ENCODE measurements at places on chromosomes 3 and 15.

GRCh38 chr3:11155341-11156025 is 1.2 kb downstream of the HRH1 start:
- no peak for DNase-seq

DNA sequence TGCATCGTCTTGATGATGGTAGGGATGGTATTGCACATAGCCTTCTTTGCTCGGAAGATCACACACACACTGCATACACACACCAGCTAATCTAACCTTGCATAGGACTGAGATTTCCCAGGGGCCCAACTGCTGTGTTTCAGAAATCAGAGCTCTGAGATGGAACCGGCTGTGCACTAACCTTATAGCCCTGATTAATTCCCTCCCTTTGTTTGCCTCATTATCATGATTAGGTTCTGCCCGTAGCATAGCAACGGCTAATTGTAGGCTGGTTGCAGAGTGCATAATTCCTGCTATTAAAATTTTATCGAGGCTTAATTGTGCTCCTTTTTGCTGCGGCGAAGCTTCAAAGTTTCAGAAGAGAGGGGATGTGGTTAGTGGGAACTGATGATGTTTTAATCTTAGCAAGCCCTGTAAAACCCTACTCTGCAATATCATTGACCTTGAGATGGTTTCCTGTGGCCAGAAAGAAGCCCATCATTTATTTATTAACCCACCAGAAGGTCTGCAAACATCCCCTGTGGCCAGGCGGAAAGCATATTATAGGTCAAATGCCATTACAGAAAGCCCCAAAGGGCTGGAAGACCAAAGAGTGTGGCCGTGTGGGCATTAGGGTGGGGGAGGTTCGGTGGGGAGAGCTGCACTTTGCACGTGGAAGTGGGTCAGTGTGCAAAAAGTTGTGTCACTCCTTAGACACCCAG is 56.2 kb upstream of the GLCE start:
- DNase-seq: no peak

DNA sequence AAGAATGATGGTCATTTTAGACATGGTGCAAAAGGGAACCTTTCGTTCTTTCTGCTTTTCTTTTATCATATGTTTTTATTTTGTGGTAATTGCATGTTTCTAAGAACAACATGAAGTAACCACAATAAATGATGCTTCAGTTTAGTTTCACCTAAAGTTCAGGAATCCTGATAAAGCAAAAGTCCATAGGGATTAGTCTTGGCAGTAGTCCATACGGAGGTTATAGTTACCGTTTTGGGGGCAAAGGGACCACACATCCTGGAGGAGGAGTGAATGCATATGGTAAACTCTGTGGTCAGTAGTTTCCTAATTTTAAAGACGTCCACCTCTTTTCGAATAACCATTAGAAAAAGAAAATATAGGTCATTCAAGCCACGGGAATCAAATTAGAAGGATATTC is 141.5 kb downstream of the MCTP2 start:
- no peak for DNase-seq

DNA sequence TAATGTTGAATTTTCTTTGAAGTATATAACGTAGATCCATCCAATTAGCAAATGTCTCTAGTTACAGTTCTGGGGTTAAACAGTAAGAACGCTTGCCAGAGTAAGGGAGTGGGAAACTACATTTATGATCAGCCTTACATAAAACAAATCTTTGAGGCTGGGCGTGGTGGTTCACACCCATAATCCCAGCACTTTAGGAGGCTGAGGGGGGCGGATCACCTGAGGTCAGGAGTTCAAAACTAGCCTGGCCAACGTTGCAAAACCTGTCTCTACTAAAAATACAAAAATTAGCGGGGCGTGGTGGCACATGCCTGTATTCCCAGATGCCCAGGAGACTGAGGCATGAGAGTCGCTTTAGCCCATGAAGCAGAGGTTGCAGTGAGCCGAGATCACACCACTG is 50.1 kb upstream of the GATM start:
- DNase-seq: no peak

DNA sequence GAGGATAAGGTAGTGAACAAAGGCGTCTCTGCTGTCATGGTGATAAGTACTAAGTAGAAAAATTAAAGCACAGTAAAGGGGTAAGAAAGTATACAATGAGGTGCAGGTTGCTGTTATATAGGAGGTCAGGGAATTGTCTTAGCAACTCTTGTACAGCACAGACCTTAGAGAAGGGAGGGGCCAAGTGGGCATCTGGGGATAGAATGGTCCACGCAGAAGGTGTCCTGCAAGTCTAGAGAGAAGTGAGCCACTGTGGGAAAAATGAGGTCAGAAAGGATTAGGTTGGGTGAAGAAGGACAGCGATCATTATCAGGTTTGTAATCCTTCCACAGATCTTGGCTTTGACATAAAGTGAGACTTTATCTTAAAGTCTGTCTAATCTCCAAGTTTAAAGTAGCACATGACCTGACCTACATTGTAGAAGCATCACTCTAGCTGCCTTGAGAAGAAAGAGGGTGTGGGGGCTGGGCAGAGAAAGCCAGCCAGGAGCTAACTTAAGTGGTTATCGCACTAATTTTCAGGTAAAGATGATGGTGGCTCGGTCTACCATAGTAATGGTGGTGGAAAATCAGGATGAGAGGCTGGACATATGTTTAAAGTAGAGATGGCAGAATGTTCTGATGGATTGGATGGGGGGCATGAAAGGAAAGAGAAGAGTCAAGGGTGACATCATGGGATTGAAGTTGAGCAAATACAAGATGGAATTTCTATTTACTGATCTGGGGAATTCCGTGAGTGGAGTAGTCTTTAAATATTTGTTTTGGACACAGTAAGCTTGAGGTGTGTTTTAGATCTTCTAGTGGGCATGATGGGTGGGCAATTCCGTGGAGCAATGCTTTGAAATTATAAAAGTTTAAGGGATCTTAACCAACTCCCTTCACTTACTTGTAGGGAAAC is 919.2 kb downstream of the ROBO1 start:
- DNase-seq: no peak

- DNase-seq: no peak
These were observed 11.4 kb downstream of the CDIN1 start for GRCh38 chr15:36590838-36591237.

DNA sequence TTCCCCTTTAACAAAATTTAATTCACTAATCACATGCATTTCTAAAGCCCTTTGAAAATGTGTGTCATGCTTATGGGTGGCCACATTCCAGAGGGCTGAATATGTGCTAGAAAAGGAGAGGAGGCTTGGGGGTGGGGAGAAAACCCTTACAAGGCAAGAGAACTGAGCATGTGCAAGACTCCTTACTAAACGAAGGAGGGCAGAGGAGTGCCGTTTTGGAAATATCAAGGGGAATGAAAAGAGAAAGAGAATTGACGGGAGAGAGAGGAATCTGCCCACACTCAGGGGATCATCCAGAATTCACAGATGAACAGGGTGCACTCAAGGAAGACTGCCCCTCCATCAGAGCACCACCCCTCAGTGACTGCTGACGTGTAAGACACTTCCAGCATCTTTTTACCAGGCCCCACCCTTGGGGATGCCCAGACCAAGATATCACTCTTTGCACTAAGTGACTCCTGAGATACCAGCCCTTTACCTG is 37.9 kb upstream of the TSC22D2 start:
- DNase-seq: no peak

DNA sequence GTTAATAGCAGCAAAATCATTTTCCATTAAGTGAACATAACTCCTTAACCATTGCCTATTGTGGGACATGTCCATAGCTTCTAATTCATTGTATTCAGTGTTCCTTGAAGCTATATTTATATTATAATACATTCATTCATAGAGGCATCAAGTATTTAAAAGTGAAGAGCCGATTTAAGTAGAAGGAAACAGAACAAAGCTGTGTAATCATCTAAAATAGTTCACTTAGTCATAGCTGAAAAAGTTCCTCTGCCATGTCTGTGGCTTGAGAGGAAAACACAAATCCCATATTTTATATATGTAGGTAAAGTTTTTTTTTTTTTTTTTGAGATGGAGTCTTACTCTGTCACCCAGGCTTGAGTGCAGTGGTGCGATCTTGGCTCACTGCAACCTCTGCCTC is 54.5 kb downstream of the TMEM108 start:
- no peak for DNase-seq

- DNase-seq: no peak
These were observed 247.8 kb downstream of the GABRB3 start for GRCh38 chr15:26525096-26525495.

- DNase-seq: no peak
These were observed 59.7 kb downstream of the SENP2 start for GRCh38 chr3:185645596-185646381.

DNA sequence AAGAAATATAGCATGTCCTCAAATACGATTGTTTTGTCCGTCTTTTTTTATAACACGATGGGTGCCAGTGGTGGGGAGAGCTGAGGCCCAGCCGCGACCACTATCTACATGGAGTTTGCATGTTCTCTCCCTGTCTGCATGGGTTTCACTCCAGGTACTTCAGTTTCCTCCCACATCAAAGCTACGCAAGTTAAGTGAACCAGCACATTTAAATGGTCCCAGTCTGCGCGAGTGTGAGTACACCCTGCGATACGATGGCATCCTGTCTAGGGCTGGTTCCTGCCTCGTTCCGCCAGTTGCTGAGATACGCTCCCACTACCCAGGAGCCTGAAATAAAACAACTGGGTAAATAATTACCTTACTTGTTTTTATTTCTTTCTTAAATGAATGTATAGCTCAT is 40.6 kb downstream of the ATP13A3 start:
- no peak for DNase-seq

DNA sequence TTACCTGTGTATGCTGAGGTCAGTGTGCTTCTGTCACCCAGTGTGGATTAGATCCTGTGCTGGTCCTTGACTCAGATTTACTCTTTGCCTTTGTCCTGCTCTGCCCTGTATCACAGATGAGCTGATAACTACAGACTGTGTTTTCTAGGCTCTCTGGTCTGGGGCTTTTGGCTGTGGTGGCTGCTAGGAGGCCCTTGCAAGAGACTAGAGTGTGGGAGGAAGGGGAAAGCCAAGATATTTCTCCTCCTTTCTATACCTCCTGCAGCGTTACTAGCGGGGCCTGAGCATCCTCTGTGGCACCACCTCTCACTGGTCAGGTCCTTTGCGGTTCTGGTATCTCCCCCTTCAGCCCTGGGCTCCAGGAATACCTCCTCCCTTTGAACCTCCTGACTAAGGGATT is 282.3 kb upstream of the TBC1D5 start:
- DNase-seq: no peak

- DNase-seq: no peak
These were observed 241.8 kb downstream of the ADAMTS17 start for GRCh38 chr15:100099976-100100375.

GRCh38 chr3:44687898-44688297 is 24.6 kb upstream of the ZNF502 start:
- no peak for DNase-seq

- no peak for DNase-seq
These were observed 109.8 kb downstream of the XRN1 start for GRCh38 chr3:142337994-142338393.

DNA sequence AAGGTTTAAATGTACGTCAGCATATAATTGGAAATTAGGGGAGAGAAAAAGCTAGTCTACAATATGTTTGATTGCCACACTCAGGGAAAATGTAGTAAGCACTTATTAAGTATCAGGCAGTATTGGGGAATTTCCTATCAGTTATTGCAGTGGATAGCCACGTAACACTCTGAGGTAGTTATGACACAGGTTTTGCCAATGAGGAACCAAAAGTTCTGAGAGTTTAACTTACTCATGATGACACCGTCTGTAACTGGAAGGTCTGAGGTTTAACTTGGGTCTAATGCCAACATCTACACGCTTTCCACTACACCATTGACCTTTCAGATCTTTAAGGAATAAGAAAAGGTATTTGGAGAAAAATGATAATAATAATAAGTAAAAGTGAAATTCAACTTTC is 89.5 kb downstream of the ZMAT3 start:
- DNase-seq: no peak

DNA sequence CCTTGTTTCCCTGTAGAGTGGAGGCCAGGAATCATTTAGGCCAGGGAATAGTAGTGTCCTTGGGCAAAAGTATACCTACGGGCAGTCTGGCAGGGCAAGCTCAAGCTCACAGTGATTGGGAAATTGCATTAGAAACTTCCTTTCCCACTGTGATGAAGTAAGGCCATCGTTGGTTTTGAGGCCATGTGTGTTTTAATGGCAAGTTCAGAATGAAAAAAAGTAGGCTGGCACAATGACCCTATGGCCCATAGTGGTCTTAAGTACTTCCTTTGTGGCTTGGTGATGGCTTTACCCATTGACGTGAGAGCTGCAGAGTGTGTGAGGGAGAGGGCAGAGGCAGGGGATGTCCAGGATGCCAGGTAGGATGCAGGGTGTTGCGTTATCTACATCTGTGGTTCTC is 28.8 kb downstream of the LIMD1 start:
- no peak for DNase-seq

- no peak for DNase-seq
These were observed 82.6 kb upstream of the CSPG5 start for GRCh38 chr3:47661121-47661752.

GRCh38 chr3:126954141-126954842 is 28.6 kb upstream of the PLXNA1 start:
- no peak for DNase-seq

GRCh38 chr3:183116025-183116614 is 16.8 kb upstream of the MCCC1 start:
- peak; percentile 11 for DNase-seq

GRCh38 chr3:177429079-177429478 is 231.8 kb upstream of the TBL1XR1 start:
- DNase-seq: no peak

DNA sequence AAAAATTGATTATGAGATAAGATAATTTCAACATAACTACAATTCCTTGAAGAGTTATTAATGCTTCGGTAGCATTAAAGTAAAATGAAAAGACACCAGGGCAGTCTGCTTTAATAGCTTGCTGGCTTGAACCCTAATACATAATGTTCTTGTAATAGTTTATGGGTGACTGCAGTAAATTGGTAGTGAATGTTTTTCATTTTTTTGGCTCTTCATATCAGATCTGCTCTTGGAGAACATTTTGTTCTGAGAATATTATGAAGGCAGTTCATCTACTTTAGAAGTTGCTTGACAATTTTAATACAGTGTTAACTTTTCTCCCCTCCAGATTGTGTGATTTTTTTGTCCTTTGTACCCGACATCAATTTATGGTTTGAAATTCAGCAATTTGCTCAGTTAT is 128.4 kb downstream of the ZBTB20 start:
- no peak for DNase-seq

DNA sequence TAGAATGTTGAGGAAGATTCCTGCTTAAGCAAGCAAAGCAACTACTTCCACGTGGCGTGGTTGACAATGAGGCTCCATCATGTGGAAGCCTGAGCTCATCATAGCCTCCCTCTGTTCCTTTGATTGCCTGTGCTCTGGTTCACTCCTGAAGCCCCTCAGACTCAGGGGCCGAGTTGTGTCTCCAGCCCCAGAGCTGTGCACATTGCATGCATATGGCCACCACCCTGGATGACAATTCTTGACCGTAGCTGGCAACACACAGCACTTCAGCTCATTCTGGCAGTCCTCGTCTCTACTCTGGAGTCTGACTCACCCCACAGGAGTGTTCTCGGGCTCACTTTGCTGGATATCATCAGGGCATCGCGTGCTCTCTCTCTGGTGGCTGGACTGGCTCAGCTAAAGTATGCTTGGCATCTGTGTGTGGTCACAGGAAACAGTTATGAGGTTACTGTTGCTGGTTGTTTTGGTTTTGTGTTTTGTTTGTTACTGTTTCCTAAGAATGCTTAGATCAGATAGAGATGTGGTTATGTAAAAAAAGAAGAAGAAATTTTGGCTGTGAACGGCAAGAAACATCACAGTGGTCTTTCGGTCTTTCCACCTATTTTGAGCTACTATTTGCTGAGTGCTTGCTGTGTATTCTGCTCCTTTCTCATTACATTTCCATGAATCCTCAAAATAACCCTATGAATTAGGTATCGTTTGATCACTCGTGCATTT is 41.6 kb upstream of the MRPS22 start:
- no peak for DNase-seq

GRCh38 chr3:39269528-39269927 is 10.3 kb downstream of the CX3CR1 start:
- no peak for DNase-seq

Data from effector memory CD8-positive, alpha-beta T cell (primary cell).